ENCODE measurements at places on chromosomes 7 and 10.

GRCh38 chr7:81743201-81743600 is 26.6 kb downstream of the HGF start:
- DNase-seq: no peak

- DNase-seq: peak; percentile 85
Observed at GRCh38 chr7:77331938-77332695, 84.0 kb downstream of the GSAP start.

DNA sequence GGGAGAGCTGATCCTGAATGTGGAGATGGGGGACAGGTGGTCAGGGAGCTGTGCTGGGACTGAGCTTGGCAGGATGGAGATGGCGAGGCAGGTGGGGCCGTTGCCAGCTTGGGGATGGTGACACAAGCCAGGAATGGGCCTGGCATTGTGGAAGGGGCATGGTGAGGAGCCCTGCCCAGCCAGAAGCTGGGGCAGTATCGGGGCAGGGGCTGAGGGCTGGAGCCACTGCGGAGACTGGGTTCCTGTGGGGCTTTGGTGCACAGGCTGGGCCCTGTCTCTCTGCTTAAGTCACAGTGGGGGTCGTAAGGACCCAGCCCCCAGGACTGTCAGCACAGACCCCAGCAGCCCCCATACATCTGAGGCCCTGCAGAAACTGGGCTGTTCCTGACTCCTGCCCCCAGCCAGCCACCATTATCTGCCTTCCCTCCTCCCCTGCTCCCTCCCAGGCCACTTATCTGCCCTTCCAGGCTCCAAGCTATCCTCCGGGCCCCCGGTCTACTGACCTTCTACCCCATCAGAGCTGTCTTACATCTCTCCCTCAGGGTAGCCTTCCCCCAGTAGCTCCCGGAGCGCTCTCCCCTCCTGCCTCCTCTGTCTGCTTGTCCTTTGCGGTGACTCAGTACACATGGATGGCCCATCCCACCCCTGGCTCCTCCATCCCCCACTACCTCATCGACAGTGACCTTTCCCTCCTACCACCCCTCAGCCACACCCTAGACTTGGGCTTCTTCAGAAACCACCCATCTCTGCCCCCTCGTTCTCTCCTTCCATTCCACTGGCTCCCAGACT is 44.2 kb downstream of the PPIF start:
- DNase-seq: no peak

GRCh38 chr7:121337398-121337797 is 8.6 kb downstream of the WNT16 start:
- DNase-seq: no peak

GRCh38 chr7:136868496-136869000 is at the start of gene CHRM2:
TSS of gene CHRM2 (plus strand) at chr7:136868652. CDS start at chr7:137014866, 146,214 bp downstream.
- no peak for DNase-seq

DNA sequence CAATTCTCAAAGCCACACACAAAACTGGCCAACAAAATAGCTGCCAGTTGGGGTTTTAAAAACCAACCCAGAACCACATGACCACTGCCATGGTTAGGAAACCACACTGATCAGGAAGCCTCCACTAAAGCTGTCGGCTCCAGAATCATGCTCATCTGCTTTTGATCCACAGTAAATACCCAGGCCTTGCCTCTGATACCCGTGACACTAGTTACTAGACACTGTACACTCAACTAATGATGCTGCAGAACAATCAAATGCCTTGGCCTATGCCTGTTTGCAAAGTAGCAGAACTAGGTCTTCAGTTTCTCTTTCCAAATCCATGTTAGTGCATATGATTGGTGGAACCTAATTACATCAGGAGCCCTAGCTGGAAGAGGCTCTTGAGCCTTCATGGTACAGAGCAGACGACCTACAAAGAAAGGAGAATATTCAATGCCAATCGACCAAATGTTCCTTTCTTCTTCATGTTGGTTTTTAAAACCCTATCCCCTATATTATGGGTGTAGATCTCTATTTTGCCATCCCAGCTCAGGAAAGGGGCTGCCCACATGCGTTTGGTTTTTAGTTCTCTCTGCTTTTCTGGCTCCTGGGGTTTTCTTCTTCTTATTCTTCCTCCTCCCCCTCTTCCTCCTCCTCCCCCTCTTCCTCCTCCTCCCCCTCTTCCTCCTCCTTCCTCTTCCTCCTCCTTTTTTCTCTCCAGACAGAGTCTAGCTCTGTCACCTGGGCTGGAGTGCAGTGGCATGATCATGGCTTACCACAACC is 76.6 kb downstream of the CNNM2 start:
- no peak for DNase-seq

DNA sequence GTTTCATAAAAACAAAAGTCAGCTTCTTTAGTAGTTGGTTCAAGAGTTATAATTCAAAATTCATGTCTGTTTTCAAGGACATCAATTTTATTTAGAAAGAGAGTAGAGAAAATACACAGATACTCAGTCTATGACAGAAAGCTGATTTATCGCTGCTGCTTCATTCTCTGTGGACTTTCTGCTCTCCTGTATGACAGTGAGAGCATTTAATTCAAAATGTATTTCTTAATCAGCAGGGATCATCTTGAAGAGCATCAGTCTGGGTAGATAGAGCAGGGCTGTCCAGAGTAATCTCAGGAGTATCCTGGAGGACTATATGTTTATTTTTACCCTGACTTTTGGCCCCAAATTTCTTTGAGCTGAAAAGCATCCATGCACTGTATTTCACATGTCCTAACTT is 1676.7 kb downstream of the REEP3 start:
- no peak for DNase-seq

GRCh38 chr7:134174795-134175261 is 47.7 kb downstream of the LRGUK start:
- DNase-seq: no peak

GRCh38 chr10:75099952-75100763 is 11.3 kb upstream of the SAMD8 start:
- no peak for DNase-seq

- DNase-seq: no peak
Observed at GRCh38 chr10:107619139-107619538, 454.6 kb upstream of the SORCS1 start.

DNA sequence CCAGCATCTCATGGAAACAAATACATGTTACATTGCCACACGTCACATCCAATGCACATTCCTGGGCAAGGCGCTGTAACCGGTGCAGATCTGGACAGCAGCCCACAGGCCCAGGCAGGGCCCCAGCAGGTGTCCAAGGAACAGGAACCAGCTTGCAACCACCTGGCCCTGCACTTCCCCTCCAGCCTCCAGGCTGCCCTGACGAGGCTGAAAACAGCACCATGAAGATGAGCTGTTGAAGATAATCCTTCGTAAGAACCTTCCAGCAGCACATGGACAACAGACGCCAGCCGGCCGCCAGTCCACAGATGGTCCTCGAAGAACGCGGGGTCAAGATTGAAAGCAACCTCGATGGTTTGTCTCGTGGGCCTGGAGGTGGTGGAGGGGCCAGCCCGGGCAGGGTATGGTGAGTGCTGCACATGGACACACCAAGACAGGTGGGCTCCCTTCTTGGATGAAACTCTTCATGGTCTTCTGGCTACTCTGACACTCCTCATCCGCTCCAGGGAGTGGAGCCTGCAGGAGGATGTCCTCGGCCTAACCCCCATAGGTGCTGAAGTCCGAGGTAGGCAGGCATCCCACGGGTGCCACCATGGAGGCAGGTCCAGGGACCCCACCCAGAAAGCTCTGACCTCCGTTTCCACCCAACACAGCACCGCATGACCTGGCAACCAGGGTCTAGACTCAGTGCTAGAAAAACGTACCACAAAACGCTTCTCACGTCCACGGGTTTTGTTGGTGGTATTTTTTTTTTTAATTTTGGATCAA is 22.9 kb downstream of the PDGFA start:
- no peak for DNase-seq

- no peak for DNase-seq
Observed at GRCh38 chr10:72334825-72335393, 19.8 kb downstream of the DNAJB12 start.

DNA sequence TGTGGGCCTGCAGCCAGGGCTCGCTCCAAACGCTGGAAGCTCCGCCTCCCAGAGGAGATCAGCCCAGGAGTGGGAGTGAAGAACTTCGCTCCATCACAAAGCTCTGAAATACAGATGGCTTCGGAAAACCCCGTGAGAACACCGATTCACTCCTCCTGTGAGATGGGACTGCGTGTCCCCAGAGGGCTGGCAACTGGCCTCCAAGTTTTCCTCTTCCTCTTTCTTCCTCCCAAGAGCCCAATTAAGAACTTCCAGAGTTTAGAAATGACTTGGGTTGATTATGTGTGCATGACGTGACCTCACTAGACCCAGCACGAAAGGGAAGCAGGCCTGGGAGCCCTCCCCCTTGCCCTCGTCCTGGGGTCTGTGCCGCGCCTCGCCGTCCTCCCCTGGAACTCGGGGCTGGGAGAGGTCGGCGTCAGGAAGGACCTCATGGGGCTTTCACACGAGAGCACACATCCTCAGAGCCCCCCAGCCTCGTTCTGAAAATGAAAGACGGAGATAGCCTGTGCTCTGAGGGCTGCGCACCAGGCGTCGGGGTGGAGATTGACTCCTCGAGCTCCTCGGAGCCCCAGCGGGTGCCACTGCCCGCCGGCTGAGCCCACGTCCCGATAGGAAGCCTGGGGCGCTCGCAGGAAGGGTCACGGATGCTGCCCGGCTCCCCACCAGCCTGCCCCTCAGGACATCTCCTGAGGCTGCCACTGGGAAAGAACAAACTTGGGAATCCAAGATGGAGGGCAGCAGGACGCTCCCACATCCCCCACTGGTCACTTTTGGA is 37.8 kb downstream of the PTPRN2 start:
- no peak for DNase-seq

- no peak for DNase-seq
Observed at GRCh38 chr7:133931053-133931452, 196.1 kb upstream of the LRGUK start.

- no peak for DNase-seq
Observed at GRCh38 chr10:98577168-98577567, 130.4 kb upstream of the HPS1 start.

GRCh38 chr7:90853205-90853604 is 257.1 kb downstream of the CDK14 start:
- DNase-seq: no peak

DNA sequence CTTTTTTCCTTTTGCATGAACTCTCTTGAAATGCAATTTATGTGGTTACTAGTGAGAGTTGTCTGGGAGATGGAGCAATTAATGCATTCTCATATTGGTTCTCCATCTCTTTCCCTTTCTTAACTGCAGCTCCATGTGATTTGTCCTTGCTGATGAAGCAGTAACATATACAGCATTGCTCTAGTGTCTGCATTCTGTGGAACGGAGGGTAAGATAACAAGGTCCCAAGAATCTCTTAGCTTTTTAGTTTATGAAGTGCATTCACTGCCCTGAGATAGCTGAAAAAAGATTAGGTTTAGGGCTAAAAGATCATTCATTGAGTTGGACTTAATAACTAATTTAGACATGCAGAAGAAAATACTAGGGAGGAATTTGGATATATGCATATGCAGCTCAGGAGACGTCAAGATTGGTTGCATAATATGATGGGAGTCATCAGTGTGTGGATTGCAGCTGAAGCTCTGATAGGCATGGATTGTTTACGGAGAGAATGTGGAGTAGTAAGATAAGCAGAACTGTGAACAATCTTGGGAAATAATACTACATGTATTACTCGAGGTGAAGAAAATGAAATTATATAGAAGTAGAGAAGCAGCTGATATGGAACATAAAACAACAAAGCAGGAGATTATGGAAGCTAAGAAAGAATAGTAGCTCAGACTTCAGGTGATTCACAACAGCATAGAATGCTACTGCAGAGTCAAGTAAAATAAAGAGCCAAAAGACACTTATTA is 404.7 kb downstream of the ARL4A start:
- no peak for DNase-seq

Measured in NCI-H187 treated with DMSO at 0.1 percent for 48 hours (cell line).